ENCODE measurements at places on chromosomes 12 and 14.

- no peak for DNase-seq
Measured at GRCh38 chr14:52220924-52221811, 46.3 kb upstream of the PTGDR start.

GRCh38 chr14:27566843-27567382 lies 969.1 kb upstream of the NOVA1 start:
- DNase-seq: no peak

- DNase-seq: no peak
Measured at GRCh38 chr14:100007254-100007653, 58.0 kb upstream of the EVL start.

GRCh38 chr14:99788713-99789112 lies 4.5 kb upstream of the EML1 start:
- DNase-seq: no peak

GRCh38 chr12:568486-568885 lies 94.8 kb downstream of the NINJ2 start:
- DNase-seq: no peak

DNA sequence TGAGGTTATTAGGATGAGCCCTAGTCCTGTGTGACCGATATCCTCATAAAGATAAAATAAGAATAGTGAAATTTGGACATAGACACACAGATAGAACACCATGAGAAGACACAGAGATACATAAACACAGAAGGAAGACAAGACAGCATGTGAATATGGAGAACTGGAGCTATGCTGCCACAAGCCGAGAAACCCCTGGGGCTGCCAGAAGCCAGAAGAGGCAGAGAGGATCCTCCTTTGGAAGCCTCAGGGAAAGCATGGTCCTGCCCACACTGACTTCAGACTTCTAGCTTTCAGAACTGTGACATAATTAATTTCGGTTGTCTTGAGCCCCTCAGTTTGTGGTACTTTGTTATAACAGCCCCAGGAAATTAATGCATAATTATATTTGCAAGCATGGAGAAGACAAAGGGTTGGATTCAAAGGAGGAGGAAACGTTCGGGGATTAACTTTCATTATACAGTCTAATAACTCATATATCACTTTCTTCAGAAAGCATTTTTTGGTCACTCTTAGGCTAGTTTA lies 1501.8 kb upstream of the FLRT2 start:
- DNase-seq: no peak

DNA sequence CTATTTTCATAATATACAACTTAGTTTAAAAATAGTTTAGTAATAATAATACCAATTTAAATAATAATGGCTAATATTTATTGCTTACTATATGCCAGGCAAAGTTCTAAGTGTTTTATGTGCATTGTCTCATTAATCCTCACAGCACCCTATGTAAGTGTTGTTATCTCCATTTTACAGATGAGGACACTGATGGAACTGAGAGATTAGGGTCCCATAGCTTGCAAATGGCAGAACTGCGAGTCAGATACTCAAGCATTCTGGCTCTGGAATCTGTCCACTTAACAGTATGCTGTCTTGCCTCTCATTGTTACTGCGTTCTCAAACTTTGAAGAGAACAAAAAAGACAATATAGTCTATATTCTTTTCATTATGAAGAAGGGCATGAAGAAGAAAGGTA lies 19.0 kb downstream of the AP5M1 start:
- no peak for DNase-seq

- no peak for DNase-seq
Measured at GRCh38 chr14:23640524-23641141, 4.5 kb downstream of the DHRS2 start.

- DNase-seq: no peak
Measured at GRCh38 chr14:96925422-96925821, 128.2 kb downstream of the VRK1 start.

DNA sequence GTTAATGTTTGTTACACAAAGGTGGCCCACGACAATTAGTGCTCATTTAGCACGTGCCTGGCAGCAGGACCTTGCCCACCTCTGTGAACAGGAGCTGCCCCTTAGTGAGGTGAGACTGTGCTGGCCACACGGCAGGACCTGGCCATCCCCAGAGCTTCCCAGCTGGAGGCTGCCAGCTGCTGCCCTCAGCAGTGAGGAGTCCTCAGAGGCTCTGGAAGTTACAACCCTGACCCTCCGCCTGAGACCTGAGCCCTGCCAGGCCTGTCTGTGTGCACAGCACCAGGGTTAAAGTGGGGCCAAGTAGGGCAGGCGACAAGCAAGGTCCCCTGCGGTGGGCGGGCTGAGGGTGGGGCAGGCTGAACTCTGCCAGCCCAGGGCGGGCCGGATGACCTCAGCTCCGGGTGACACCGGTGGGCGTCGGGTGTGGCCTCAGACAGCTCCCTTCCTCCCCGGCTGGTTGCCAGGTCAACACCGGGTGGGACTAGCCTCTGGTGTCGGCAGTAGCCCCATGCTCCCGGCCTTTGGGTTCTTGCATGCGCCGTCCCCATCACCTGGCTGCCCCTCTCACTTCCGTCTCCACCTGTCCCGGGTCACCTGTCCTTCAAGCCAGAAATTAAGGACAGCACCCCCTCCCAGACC lies 9.2 kb upstream of the LBHD2 start:
- DNase-seq: peak; percentile 20

DNA sequence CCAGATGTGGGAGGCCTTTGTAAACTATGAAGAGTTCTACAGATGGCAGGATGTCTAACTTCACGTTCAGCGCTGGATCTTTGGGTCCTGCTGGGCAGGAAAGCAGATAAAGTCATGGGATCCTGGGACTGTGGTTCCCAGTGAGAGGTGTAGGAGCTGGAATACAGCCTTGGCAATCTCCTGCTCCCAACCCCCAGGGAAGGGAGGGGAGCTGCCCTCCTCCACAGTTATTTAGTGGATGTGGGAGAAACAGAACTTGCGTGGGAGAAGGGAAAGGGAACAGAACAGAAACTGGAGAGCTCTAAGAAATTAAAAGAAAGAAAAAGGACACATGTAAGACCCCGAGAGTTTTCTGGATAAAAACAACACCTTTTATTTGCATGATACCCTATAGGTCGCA lies 37.0 kb downstream of the NUAK1 start:
- no peak for DNase-seq

GRCh38 chr14:61188978-61189808 lies 91.9 kb downstream of the TMEM30B start:
- peak; percentile 50 for DNase-seq

DNA sequence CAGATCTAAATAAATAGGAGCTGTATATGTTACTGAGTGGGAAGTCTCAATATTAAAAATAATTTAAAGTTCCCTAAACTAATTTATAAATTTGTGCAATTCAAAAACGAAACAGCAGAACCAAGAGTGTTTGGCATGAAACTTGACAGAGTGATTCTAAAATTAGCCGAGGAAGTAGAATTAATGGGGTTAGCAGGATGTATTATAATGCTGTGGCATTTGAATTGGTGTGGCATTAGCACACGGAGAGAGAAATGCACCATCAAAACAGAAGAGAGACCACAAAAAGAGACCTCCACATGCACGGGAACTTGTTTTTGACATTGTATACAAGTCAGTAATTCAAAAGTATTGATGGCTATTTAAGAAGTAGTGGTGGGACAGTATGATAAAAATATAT lies 366.0 kb upstream of the RGS6 start:
- no peak for DNase-seq

GRCh38 chr12:122029620-122030423 lies 8.1 kb downstream of the BCL7A start:
- DNase-seq: no peak

- DNase-seq: peak; percentile 87
Measured at GRCh38 chr12:50084775-50085614, at the start of gene SMARCD1. SMARCD1 (plus strand) TSS chr12:50085342; CDS start chr12:50085370, 28 bp downstream.

DNA sequence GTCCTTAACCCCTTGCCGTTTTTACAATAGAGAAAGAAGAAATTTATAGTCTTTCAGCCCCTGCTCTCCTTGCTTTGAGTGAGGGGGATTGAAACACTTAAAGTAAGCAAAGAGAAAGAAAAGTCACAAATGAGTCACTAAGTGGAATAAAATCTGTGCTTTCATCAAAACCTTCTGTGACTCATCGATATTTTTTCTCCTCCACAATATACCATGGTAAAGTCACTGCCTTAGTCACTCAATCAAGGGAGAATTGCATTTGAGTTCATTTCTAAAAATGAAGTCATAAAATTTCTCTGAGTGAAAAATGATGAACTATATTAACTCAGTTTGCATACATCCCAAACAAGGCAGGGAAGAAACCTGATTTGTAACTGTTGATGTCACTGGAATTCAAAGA lies 470.3 kb downstream of the FOXG1 start:
- no peak for DNase-seq

DNA sequence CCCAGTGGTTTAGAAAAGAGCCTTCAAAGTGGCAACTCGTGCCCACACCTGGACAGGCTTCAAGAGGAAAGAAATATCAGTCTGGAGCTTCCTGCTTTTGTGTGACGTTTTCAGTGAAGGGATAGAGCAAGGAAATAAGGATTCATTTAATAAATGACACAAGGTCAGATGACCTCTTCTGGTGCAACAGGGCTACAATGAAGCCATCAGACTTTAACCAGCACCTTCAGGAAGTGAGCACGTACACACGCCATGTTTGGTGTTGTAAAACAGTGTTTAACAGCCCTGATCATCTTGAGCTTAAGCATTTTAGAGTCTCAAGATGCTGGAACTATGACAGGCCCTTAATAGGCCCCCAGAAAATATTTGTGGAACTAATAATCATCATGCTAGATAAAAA lies 59.1 kb downstream of the CCDC60 start:
- DNase-seq: no peak

DNA sequence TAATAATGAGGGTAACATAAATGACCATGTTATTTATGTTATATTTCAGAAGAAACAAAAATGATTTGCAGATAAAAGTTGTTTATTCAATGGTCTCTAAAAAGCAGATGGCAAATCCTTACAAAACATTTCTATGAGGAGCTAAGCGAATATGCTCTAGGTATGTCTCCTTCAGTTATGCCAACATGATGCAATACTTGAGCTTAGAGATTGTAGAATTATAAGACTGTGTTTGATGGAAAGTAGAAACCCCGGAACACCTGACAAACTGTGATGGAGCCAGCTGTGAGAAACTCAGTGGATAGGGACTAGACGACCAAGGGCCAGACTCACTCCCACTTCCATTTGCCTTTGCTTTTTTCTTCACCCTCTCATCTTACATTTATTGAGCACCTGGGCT lies 17.8 kb upstream of the NR1H4 start:
- DNase-seq: no peak

GRCh38 chr12:52151153-52151836 lies 40.5 kb downstream of the KRT80 start:
- DNase-seq: no peak
